ENCODE measurements at places on chromosomes 7 and 10. TPM values are rescaled to one million over a fixed set of nuclear protein-coding genes. Genes with fewer than 3 reads are reported as not detected.

- H3K4me3 ChIP-seq: no peak overlapping the region
- no peak overlapping the region for H3K27ac ChIP-seq
- H3K4me1 ChIP-seq: peaks cover 2% of the 10 kb centered on the region
- H3K36me3 ChIP-seq: peaks cover 7% of the 10 kb centered on the region
- DNase-seq: peak; percentile 14
- peaks cover 6% of the 10 kb centered on the region for H3K27me3 ChIP-seq
Measured at GRCh38 chr7:327233-327931, 37.4 kb downstream of the FOXL3 start.

DNA sequence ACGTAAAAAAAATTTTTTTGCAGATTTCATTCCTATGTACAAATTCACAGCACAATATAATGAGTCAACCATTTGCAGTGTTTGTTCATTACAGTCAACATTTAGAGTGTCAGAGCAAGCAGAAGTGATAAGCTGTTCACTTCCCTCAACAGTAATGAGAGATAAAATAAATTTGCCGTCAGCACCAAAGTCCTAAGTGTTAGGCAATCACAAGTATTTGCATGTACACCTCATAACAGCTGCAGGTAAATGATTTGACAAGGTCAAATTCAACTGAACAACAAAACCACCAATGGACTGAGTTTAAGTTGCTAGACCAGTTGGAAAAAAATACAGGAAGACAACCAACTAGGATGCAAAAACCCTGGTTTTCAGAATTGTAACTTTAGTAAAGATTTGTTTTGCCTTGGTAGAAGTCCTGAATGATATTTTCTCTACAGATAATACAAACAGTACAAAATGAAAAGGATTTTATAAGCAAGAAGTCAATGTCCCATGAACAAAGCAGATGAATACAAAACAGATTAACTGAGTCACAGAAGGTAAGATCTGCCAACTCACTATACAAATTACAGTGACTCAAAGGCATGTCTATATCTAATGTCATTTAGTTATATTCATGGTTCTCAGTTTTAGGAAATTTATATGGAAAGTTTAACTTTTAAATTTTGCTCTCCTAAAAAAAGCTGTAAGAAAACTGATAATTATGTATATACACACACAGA lies 10.4 kb downstream of the RAPGEF5 start:
- no peak overlapping the region for H3K27ac ChIP-seq
- H3K36me3 ChIP-seq: no peaks in the 10 kb centered on the region
- no peak overlapping the region for H3K4me3 ChIP-seq
- no peak for DNase-seq
- H3K27me3 ChIP-seq: no peaks in the 10 kb centered on the region
- H3K4me1 ChIP-seq: no peaks in the 10 kb centered on the region

- H3K27me3 ChIP-seq: no peaks in the 10 kb centered on the region
- no peak overlapping the region for H3K4me3 ChIP-seq
- H3K36me3 ChIP-seq: no peaks in the 10 kb centered on the region
- H3K4me1 ChIP-seq: peaks cover 6% of the 10 kb centered on the region
- no peak for DNase-seq
- H3K27ac ChIP-seq: no peak overlapping the region
Measured at GRCh38 chr7:130129011-130129411, 58.7 kb downstream of the KLHDC10 start.

GRCh38 chr10:97922022-97922758 lies 72.5 kb downstream of the GOLGA7B start:
- DNase-seq: no peak
- peaks cover 4% of the 10 kb centered on the region for H3K36me3 ChIP-seq

GRCh38 chr7:12436896-12437535 lies 33.4 kb upstream of the VWDE start:
- peak; percentile 44 for DNase-seq
- no peaks in the 10 kb centered on the region for H3K4me1 ChIP-seq
- no peak overlapping the region for H3K4me3 ChIP-seq
- H3K27me3 ChIP-seq: no peaks in the 10 kb centered on the region

DNA sequence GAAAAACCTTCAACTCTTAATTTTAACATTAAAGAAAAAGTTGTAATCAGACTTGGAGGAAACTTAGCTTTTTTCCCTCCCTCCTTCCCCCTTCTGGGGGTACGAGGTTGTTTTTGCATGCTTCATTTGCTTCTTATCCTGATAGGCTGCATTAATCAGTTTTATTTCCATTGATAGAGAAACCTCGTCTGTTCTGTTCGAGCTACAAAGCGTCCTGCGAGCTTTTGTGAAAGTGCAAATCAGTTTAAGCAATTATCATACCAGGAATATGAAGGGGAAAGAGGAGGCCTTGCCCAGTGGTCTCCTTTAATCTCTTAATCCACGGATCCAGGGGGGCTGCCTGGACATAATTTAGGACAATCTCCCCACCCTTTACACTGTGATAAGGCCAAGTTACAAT lies 7.5 kb downstream of the EMX2 start:
- H3K36me3 ChIP-seq: no peaks in the 10 kb centered on the region
- peaks cover 50% of the 10 kb centered on the region for H3K27me3 ChIP-seq
- peaks cover 19% of the 10 kb centered on the region for H3K4me1 ChIP-seq
- H3K27ac ChIP-seq: no peak overlapping the region
- no peak overlapping the region for H3K4me3 ChIP-seq

- no peaks in the 10 kb centered on the region for H3K27me3 ChIP-seq
- H3K36me3 ChIP-seq: no peaks in the 10 kb centered on the region
- no peak for DNase-seq
- no peak overlapping the region for H3K4me3 ChIP-seq
- no peaks in the 10 kb centered on the region for H3K4me1 ChIP-seq
- H3K27ac ChIP-seq: no peak overlapping the region
Measured at GRCh38 chr7:41774966-41775365, 72.1 kb upstream of the INHBA start.

DNA sequence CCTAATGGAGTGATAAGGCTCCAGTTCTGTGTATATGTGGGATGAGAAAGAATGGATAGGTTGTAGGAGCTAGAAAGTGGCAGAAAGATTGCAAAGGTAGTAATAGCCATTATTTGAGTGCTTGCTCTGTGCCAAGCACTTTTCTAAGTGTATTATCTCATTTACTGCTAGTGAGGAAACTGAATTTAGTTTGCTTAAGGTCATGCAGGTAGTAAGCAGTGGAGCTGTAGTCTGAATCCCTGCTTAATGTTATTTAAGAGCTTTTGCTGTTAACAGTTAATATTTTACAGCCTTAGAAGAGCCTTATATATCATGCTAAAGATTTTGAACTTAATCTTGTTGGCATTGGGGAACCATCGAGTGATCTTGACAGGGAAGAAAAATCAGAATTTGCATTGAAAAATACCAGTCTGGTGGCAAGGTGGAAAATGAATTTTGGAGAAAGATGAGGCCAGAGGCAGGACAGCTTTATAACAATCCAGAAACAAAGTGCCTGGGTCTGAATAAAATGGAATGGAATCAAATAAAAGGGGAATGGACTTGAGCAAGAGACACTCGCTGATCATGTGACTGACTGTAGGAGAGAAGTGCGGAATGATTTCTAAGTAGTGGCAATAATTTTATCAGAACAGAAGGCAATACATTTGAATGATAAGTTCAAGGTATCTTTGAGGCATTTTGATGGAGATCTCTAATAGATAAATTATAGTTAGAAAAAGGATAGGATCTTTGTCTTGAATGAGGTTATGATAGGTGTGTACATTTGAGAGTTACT lies 15.2 kb downstream of the CAPZA2 start:
- H3K27ac ChIP-seq: no peak overlapping the region
- H3K27me3 ChIP-seq: no peaks in the 10 kb centered on the region
- H3K4me3 ChIP-seq: no peak overlapping the region
- no peak for DNase-seq

GRCh38 chr10:111126077-111126476 lies 49.2 kb downstream of the ADRA2A start:
- H3K4me1 ChIP-seq: no peaks in the 10 kb centered on the region
- no peaks in the 10 kb centered on the region for H3K36me3 ChIP-seq
- no peak for DNase-seq
- H3K27ac ChIP-seq: no peak overlapping the region
- H3K4me3 ChIP-seq: no peak overlapping the region

- no peak for DNase-seq
- H3K36me3 ChIP-seq: peaks cover 13% of the 10 kb centered on the region
- peak overlapping the region; percentile 18 for H3K27ac ChIP-seq
- no peak overlapping the region for H3K4me3 ChIP-seq
Measured at GRCh38 chr10:78944723-78945312, 123.9 kb upstream of the ZMIZ1 start.

- H3K4me1 ChIP-seq: no peaks in the 10 kb centered on the region
- H3K36me3 ChIP-seq: peaks cover 6% of the 10 kb centered on the region
- no peak for DNase-seq
Measured at GRCh38 chr7:156478486-156478885, 162.1 kb upstream of the RNF32 start.

- H3K27me3 ChIP-seq: no peaks in the 10 kb centered on the region
- no peak overlapping the region for H3K4me3 ChIP-seq
- H3K27ac ChIP-seq: no peak overlapping the region
- no peaks in the 10 kb centered on the region for H3K4me1 ChIP-seq
Measured at GRCh38 chr10:8829592-8829991, 775.1 kb downstream of the GATA3 start.

- no peak for DNase-seq
- H3K27me3 ChIP-seq: no peaks in the 10 kb centered on the region
- H3K4me3 ChIP-seq: no peak overlapping the region
Measured at GRCh38 chr10:28711041-28711440, 33.7 kb downstream of the BAMBI start.

DNA sequence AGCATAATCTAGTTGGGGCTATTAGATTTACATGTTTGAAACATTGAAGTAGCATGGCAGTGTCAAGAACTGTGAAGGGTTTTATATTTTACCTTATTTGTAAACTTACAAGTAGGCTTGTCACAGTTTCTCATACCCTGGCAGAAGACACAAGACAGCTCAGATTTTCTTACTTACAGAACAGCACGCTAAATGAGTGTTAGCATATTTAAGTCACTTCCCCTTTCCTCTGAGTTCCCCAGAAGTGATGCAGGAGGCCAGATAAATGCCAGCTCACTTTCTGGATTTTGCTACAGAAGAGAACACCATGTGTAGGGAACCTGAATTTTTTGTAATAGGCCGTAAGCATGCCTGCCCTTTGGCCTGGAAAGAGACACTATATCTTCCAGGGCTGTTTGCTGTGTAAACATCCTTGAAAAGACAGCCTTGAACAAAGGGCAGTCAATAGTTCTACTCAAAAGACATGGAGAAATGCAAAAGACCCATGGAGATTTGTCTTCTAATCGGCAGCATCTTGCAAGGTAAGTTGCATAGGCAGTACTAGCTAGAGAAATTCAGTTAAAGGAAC lies 279.1 kb downstream of the PHF14 start:
- H3K4me1 ChIP-seq: peaks cover 5% of the 10 kb centered on the region
- H3K27ac ChIP-seq: no peak overlapping the region
- H3K4me3 ChIP-seq: no peak overlapping the region
- no peaks in the 10 kb centered on the region for H3K27me3 ChIP-seq
- no peaks in the 10 kb centered on the region for H3K36me3 ChIP-seq

- H3K27ac ChIP-seq: no peak overlapping the region
- no peak for DNase-seq
- H3K36me3 ChIP-seq: no peaks in the 10 kb centered on the region
- H3K4me3 ChIP-seq: no peak overlapping the region
Measured at GRCh38 chr10:100836891-100837290, 75.9 kb upstream of the SLF2 start.

DNA sequence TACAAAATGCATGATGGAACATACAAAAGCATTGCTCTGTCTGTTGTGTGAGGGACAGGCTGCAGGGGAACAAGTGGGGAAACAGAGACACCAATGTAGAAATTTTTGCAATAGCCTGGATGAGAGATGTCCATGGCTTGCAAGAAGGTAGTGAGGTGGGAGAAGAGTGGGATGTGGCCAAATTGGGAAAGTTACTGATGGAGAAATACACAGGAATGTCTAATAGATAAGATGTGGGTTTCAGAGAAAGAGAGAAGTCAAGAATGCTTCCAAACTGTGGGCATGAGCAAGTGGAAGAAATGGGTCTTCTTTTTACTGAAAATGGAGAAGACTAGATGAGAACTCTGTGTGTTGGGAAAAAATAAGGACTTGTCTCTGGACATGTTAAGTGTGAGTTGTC lies 592.7 kb downstream of the TNS3 start:
- no peaks in the 10 kb centered on the region for H3K27me3 ChIP-seq
- no peak for DNase-seq
- H3K4me1 ChIP-seq: no peaks in the 10 kb centered on the region
- H3K27ac ChIP-seq: no peak overlapping the region

- H3K27me3 ChIP-seq: no peaks in the 10 kb centered on the region
- H3K36me3 ChIP-seq: no peaks in the 10 kb centered on the region
- no peak overlapping the region for H3K4me3 ChIP-seq
- DNase-seq: no peak
- peaks cover 8% of the 10 kb centered on the region for H3K4me1 ChIP-seq
Measured at GRCh38 chr10:86504510-86504909, 17.1 kb downstream of the WAPL start.

DNA sequence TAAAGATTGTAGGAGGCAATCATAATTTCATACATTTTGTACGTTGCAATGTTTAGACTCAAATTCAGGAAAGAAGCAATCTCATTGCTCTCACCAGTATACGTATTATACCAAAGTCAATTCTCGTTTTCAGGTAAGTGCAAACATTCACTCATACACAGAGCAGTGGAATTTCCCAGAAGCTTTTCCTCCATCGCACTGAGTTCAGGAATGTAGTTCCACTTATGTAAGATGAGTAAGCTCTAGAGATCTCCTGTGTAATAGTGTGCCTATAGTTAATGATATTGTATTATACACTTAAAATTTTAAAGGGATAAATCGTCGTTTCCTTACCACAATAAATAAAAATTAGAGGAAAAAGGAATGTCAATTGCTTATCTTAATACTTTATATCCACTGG lies 470.8 kb upstream of the KCND2 start:
- no peaks in the 10 kb centered on the region for H3K36me3 ChIP-seq
- no peaks in the 10 kb centered on the region for H3K4me1 ChIP-seq
- no peak overlapping the region for H3K27ac ChIP-seq

- DNase-seq: no peak
- H3K36me3 ChIP-seq: no peaks in the 10 kb centered on the region
- H3K27me3 ChIP-seq: peaks cover 4% of the 10 kb centered on the region
- no peak overlapping the region for H3K4me3 ChIP-seq
- no peaks in the 10 kb centered on the region for H3K4me1 ChIP-seq
Measured at GRCh38 chr7:99008181-99008631, 129.9 kb downstream of the TRRAP start.

PHKG1 gene
- not detected for total RNA-seq

OR2F1 gene
- total RNA-seq: not detected

PDK4 gene
- total RNA-seq: not detected

ITGA8 gene
- total RNA-seq: 0.93 TPM

ACTL6B gene
- total RNA-seq: 95.2 TPM

CYP26C1 gene
- 0.10 TPM for total RNA-seq

MLXIPL gene
- 0.86 TPM for total RNA-seq

MACC1 gene
- total RNA-seq: 0.29 TPM

DRGX gene
- 65.2 TPM for total RNA-seq
